Midbrain (tissue), 1 donor: ENCODE measurements at places on chromosomes 5 and 9.

DNA sequence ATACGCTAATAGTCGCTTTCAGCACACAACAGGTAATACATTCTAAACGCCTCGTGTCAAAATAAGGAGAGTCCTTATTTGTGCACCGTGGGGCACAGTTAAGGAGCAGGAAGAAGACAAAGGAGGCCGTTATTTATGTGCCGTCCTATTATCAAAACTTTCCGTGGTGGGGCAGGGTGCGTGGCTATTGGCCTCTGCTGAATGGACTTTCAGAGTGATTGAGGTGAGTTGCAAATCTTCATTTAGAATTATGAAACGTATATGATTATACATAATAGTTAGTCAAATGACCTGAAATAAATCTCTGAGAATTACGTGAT lies 833 bp downstream of the C5orf24 start:
- no peak for DNase-seq

GRCh38 chr5:10701567-10702039 lies 59.4 kb downstream of the DAP start:
- peak; percentile 43 for DNase-seq

DNA sequence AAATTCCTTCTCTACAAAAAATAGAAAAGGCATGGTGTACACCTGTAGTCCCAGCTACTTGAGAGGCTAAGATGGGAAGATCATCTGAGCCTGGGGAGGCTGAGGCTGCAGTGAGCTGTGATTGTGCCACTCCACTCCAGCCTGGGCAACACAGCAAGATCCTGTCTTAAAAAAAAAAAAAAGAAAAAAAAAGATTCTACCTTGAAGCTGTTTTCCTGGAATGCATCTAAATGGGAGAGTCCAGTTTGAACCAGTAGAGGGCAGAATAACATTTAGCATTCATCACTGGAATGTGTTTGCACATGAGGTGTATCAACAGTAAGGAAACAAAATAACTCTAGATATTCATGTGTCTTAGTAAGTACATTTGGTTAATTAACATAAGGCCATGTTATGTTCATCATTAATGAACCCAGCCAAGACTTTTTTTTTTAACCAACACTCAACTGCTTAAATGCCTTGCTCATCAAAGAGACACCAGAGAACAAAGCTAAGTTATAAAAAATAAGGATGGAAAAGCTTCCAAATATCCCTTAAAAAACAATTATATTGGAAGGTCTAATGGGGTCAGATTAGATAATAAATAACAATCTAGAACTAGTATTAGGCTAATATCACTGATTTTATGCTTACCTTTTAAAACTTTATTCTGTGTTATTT lies 16.1 kb downstream of the IFNE start:
- DNase-seq = peak; percentile 48

- DNase-seq = no peak
Observed at GRCh38 chr5:90472783-90473395, 1.7 kb downstream of the MBLAC2 start.

DNA sequence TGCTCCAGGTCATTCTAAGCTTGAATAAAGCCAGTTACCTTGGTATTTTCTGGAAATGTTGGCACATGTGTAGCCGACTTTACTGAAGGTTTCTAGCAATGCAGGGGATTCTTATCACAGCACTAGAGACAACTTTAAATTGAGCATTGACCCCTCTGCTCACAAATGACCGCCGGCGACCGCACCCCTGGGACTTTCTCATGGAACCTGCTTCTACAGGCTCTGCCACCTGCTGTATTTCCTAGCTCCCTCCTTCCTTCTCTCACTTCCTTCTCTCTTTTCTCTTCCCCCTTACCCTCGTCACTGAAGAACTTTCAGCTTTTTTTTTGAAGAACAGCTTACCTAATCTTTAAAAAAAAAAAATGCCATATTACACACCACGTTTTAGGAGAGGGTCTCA lies 30.9 kb upstream of the DAB2 start:
- no peak for DNase-seq

GRCh38 chr5:38013107-38013506 lies 173.3 kb upstream of the GDNF start:
- DNase-seq = no peak

DNA sequence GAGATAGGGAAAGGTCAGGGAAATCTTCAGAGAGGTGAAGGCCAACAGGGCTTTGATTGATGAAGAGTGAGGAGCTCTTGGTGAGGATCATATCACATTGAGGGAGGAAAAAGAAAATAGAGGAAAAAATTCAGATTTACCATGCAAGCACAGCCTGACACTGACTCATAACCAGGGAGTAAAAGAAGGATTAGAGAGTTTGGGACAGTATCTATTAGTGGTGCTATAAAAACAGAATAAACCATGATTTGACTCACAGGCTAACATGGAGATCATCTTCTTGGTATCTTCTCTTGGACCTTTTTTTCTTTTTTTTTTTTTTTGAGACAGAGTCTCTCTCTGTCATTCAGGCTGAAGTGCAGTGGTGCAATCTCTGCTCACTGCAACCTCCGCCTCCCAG lies 44.4 kb downstream of the MUSK start:
- no peak for DNase-seq

GRCh38 chr9:127215268-127216209 lies 49.0 kb upstream of the GARNL3 start:
- no peak for DNase-seq

- no peak for DNase-seq
Observed at GRCh38 chr5:78792345-78793055, 143.9 kb upstream of the LHFPL2 start.

DNA sequence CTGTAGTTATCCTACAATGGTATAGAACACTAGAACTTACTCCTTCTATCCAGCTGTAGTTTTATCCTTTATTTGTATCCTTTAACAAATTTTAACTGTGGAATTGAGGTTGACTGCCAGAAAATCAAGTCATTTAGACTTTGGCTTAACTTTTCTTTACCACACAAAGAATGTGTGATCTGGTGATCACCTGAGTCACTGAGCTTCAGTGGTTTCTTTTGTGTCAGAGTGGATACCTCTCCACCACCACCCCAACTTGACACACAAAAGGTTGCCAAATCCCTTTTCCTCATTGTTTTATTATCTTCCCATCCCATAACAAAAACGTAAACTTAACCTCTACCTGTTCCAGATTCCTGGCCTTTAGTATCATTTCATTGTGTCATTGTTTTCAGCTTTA lies 5.5 kb downstream of the OTULIN start:
- no peak for DNase-seq

GRCh38 chr9:37719526-37719925 lies 34.1 kb upstream of the TRMT10B start:
- DNase-seq = no peak

DNA sequence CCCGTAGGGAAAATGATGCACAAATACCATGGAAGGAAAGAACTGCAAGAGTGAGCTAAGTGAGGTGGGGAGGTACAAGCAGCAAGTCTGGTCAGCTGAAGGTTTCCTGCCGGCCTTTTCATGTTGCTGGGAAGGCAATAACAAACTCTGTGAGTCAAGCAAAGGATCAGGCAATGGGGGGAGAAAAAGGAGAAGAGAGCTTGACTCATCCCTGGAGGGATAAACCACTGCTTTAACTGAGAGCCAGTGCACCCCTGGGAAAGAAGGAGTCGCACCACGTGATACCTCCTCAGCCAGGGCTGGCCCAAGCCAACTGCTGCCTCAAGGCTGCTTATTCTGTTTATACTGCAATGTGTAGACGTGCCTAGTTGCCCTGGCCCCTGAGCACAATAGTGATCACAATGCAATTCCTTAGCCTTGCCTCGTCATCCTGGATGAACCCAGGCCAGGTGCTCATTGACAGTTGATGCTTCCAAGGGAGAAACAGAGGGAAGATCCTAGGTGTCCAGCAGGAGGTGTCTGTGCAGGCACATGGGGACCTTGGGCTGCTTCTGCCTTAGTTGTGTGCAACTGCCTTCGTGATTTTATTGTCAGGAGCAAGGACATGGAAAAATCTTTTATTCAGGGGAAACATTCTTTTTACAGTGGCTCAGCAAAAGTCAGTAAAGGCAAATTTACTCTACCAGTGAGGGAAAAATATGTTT lies 203.0 kb upstream of the TUT7 start:
- no peak for DNase-seq

DNA sequence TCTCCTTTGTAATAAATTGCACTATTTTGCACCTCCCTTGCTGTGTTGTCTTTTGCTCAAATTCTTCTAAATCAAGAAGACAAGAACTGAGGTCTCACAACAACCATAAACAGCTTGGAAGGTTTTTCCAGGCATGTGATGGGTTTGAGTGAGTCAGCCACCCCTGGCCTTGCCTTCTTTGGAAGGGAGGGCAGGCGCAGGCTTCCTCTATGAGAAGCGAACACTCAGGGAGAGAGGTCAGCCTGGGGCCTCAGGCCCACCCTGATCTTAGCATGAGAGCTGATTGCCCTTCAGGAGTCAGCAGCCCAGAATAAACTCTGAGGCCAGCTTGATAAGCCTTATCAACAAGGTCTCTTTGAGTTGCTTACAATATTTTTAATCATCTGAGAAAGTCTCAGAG lies 31.6 kb downstream of the S1PR3 start:
- DNase-seq = no peak

GRCh38 chr5:134113363-134113889 lies 1.1 kb upstream of the TCF7 start:
- no peak for DNase-seq

GRCh38 chr9:116697362-116697761 lies 10.3 kb downstream of the TRIM32 start:
- no peak for DNase-seq

- DNase-seq = no peak
Observed at GRCh38 chr5:19734776-19735175, 253.2 kb downstream of the CDH18 start.

DNA sequence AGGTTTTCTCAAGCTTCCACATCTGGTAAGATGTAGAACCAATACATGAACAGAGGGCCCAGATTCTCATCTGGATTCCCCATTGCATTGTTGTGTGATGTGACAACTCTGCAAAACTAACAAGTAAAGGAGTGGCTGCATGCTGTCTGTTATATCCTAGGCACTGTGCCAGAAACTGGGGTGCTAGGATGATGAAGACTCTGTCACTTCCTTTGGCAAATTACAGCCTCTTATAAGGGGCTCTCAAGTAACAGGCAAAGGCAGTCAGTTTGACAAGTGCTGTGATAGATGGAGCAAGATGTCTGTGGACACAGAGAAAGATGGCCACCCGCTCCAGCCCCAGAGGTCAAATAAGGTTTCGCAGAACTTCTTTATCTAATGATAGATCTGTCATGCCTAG lies 115.7 kb downstream of the PAPPA start:
- DNase-seq = no peak

- DNase-seq = no peak
Observed at GRCh38 chr5:113192541-113192940, 215.9 kb downstream of the DCP2 start.

- DNase-seq = no peak
Observed at GRCh38 chr5:30405821-30406220, 787.7 kb upstream of the CDH6 start.

DNA sequence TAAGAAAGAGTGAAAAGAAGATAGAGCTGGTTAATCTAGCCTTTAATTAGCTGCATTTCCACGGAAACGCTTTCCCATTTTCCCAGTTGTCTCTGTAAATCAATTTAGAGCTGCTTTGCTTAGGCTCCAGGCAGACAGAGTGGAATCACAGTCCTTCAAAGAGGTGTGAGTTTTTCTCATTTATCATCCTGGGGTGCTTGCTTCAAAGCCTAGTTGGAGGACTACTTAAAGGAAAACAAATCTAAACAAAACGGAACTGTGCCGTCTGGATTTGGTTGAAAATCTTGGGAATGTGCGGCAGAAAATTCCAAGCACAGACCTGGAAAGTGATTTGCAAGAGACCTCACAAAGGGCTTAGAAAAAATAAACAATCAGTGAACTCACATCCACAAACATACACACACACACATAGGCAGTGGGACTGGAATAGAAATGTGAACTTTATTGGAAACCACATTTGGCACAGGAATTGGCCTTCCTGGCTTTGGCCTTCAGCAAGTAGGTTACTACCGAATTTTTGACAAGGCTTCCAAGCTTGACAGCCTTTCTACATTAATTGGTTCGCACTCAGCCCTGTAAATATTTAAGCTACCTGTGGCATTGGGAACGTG lies 235.2 kb upstream of the SLC24A2 start:
- DNase-seq = no peak

DNA sequence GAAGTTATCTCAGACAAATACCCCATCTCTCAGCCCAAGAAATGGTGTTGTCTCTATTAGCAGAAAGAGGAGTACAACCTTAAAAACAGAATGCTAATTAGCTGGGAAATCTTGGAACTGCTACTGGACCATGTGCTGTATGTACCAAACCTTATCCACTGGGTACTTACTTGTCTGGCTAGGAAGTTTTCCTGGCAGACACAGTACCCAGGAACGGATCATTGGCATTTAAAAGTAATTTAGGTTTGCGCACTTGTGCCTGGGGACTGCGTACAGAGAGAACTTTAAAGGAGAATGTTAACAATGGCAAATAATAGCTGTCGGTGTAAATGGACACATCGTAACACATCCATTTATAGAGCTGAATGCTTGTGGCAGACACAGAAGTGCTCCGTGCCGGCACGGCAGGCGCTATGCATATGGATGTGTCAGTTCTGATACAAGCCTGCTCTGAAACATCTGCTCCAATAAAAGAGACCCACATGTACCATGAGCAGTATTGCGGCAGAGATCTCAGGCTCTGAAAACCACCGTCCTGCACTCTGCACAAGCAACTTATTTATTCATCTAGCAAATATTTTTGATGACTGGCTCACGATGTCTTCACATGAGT lies 290.6 kb upstream of the PANK3 start:
- DNase-seq = no peak

GRCh38 chr5:116572350-116573278 lies 2.0 kb downstream of the SEMA6A start:
- DNase-seq = peak; percentile 62

DNA sequence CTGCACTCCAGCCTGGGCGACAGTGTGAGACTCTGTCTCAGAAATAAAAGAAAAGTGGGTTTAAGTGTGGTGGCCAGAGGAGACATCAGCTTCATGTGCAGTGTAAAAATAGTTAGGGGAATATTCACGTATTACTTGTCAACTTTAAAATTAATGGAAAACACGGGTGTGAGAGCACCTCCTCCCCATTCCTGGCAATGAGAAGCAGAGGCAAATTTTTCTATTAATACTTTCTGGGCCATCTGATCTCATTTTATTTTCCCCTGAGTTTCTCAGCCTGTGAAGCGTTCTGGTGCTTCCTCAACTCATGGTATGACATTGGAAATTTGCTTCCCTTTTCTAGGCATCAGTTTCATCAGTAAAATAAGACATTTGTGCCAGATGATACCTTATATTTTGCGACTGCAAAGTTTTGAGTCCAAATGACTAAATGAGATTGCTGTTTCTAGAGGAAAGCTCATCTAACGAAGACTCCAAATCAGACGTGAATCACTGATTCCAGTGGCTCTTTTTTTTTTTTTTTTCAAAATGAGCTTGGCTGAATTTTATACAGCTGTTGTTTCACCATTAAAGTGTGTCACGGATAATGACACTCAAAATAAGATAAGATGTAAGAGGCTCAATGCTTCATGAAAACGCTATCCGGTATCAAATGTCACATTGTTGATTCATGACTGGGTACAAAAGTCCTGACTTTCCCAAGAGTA lies 104.6 kb downstream of the MSX2 start:
- no peak for DNase-seq
